Fibroblast of pulmonary artery (primary cell): ENCODE measurements at places on chromosomes 6 and 20.

GRCh38 chr6:1636272-1636825, 26.6 kb downstream of the FOXC1 start:
- DNase-seq: no peak

DNA sequence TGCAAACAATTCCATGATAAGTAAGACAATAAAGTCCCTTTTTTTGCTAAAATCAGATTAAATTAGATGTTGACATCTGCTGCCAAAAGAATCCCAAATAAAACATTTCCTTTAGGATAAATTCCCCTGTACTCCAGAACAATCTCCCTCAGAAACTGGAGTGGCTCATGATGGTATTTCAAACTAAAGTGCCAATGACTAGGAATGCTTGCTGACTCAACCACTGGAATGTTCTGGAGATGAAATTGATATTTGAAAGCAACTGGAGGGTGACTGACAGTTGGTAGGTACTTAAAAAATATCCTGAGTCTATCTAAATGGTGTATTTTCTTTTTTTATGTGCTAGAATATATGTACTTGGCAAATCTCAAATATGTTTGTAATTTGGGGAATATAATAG, 350.1 kb upstream of the TSHZ2 start:
- DNase-seq: peak; percentile 1

GRCh38 chr6:151765444-151765886, 42.0 kb upstream of the ESR1 start:
- DNase-seq: peak; percentile 96

DNA sequence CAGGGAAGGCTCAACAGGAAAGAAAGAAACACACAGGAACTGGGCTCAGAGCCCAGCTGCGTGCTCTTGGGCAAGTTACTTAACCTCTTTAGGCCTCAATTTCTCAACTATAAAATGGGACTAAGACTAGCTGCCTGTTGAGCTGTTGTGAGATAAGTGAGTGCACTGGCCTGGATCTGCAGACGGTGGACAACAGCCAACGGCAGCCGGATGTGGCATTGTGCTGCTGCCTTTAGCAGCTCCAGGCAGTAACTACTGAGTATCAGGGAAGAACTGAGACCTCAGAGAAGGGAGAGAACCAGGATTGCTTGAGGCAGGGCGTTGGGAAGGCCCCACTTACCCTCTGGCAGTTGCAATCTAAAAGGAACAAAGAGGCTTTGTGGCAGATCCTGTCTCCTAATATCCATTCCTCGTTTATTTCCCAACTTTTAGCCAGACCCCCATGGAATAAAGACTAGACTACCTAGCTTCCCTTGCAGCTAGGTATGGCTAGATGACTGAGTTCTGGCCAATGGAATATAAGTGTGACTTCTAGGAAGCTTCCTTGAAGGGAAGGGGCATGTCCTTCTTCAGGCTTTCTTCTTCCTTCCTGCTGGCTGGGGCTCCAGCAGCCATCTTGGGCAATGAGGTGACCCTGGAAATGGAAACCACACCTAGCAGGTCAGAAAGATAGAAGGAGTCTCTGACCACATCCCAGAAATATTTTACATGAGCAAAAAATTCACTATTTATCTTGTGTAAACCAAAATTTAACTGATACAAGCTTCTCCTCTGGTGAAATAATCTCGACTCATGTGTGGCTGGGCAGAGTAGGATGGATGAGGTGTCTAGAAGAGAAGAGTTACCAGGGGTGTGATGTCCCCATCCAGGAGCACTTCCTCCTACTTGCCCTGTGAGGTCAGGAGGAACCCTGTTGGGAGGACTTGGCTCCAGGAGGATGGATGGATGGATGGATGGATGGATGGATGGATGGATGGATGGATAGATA, 67.6 kb downstream of the MRPL14 start:
- peak; percentile 95 for DNase-seq

- DNase-seq: no peak
Observed at GRCh38 chr20:41261260-41261659, 56.3 kb downstream of the ZHX3 start.

DNA sequence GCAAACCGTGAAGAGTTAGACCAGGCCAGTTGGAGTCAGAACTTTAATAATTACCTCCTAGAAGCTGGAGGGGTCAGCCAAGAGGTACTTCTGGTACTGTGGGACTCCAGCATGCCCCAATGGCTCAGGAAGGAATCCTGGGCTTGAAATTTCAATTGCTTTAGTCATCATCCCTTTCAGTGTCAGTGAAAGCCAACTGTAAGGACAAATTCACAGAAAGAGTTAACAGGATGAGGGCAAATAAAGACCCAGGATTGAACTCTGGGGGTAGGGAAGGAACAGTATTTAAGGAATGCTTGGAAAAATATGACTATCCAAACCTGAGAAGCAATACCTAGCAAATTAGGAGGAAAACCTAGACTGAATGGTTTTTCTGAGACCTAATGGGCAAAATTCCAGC, 735.1 kb upstream of the MARCKS start:
- DNase-seq: peak; percentile 91
